ENCODE measurements at places on chromosomes 7 and 10. TPM values are rescaled to one million over a fixed set of nuclear protein-coding genes. Genes with fewer than 3 reads are reported as not detected.

The CTTNBP2 gene
- total RNA-seq = 3.9 TPM

The SPDYE11 gene
- total RNA-seq = 0.08 TPM

The NUTM2D gene
- 0.82 TPM for total RNA-seq

The CBX3 gene
- 160 TPM for total RNA-seq

The EPHB4 gene
- total RNA-seq = 24.9 TPM

The MICALL2 gene
- 28.9 TPM for total RNA-seq

The GIMAP8 gene
- 0.09 TPM for total RNA-seq

The TAS2R41 gene
- not detected for total RNA-seq

The LMBR1 gene
- 45.3 TPM for total RNA-seq

The PNLIPRP1 gene
- total RNA-seq = not detected

The SAMD9L gene
- 22.6 TPM for total RNA-seq

The KCNIP2 gene
- total RNA-seq = 1.2 TPM

The DNA2 gene
- 15.2 TPM for total RNA-seq

The SPDYE16 gene
- 0.09 TPM for total RNA-seq

The CHAT gene
- not detected for total RNA-seq

The EBLN1 gene
- total RNA-seq = not detected

The SPDYE9 gene
- 0.08 TPM for total RNA-seq

The ARPC1A gene
- 85.0 TPM for total RNA-seq

The ASZ1 gene
- total RNA-seq = not detected

The FBXL13 gene
- total RNA-seq = 3.4 TPM

The TAS2R3 gene
- total RNA-seq = 1.2 TPM

The RAB19 gene
- total RNA-seq = not detected

The ACSM6 gene
- not detected for total RNA-seq

The ZNF273 gene
- total RNA-seq = 1.8 TPM

The HIBADH gene
- 126 TPM for total RNA-seq

The ZFAND4 gene
- 9.1 TPM for total RNA-seq

The SLC16A9 gene
- 0.25 TPM for total RNA-seq

The SLIT1 gene
- 0.09 TPM for total RNA-seq

The EVX1 gene
- not detected for total RNA-seq

The LAMB4 gene
- 0.08 TPM for total RNA-seq

The CALML5 gene
- total RNA-seq = not detected

The PALS2 gene
- 48.0 TPM for total RNA-seq

The SH2D4B gene
- total RNA-seq = not detected

The SERPINE1 gene
- 23.1 TPM for total RNA-seq

The PPRC1 gene
- 14.3 TPM for total RNA-seq

The CNPY1 gene
- not detected for total RNA-seq

The CHST3 gene
- total RNA-seq = 19.3 TPM
